ENCODE measurements at places on chromosomes 7 and 10. TPM values are rescaled to one million over a fixed set of nuclear protein-coding genes. Genes with fewer than 3 reads are reported as not detected.

ITPRID1 gene
- total RNA-seq: 25.0 TPM

H2BK1 gene
- total RNA-seq: not detected

TSPAN14 gene
- 32.7 TPM for total RNA-seq

CAV2 gene
- 209 TPM for total RNA-seq

SOSTDC1 gene
- 1.9 TPM for total RNA-seq

RARRES2 gene
- 62.1 TPM for total RNA-seq

NRF1 gene
- total RNA-seq: 19.0 TPM

SFMBT2 gene
- 11.6 TPM for total RNA-seq

COL13A1 gene
- 18.3 TPM for total RNA-seq

CRTAC1 gene
- total RNA-seq: 2.2 TPM

NPFFR1 gene
- total RNA-seq: 1.2 TPM

OR2A42 gene
- total RNA-seq: 0.48 TPM

POLL gene
- total RNA-seq: 6.5 TPM

C1QL3 gene
- 2.9 TPM for total RNA-seq

RPA3 gene
- total RNA-seq: 25.8 TPM

C7orf57 gene
- 1.2 TPM for total RNA-seq

UCMA gene
- total RNA-seq: 3.9 TPM

SH2D4B gene
- total RNA-seq: 1.9 TPM

PAX4 gene
- 2.9 TPM for total RNA-seq

MDFIC gene
- 66.2 TPM for total RNA-seq

DNA sequence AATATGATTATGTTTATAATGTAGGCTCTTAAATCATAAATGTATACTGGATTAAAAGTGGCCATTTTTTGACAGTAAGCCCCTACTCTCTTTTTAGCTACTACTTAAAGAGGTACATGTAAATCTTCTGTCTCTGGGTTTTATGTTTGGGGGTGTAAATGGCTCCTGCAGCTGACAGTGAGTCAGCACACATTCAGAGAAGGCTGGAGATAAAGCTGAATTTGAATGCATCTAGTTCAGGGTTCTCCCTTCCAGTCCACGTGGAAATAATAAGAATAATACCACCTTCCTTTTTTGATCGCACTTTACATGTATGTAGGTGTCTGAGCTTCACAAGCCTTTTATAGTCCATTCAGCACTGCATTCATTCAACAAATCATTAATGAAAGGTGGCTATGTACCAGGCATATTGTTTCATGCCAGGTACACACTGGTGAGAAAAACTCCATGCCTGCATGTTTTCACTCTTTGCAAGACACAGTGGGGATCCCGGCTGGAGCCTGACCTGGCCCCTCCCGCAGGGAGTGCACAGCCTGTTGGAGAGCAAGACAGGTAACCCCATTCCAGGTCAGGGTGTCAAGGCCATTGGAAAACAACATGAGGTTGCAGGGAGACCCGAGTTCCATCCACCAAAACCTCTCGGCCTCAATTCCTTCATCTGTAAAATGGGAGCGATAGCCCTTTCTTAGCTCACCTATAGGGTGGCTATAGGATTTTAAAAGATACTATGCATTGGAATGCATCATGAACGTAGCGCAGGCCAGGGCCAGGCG, 107.5 kb upstream of the ANLN start:
- DNase-seq: peak; percentile 61

DNA sequence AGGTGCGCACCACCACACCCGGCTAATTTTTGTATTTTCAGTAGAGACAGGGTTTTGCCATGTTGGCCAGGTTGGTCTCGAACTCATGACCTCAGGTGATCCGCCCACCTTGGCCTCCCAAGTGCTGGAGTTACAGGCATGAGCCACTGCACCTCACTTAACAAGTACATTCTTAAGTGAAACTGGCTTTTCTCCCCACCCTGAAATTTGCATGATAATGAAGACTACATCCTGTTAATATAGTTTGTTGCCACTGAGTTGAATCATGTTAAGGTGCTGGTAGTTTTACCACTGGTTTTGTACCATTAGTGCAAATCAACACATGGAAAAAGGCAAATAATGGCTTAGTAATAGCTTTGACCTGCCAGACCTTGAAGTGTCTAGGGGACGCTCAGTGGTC, 62.2 kb downstream of the MPLKIP start:
- DNase-seq: no peak

DNA sequence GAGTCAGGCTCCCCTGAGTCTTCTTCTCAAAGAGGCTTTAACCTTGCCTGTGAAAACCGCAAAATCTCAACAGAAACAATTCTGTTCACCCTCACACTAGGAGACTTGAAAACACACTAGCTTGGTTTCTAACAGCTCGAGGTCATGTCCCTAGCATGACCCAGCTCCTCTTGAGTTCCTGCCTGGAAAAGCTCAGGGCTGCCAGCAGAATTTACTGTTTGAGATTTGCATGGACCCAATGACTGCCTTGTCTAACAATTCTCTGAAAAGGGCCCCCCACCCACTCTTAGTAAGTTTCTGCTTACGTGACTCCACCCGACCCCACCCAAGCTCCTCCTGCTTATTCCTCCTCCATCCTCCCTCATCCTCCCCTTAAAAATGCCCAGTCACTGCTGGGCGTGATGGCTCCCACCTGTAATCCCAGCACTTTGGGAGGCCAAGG, 85.1 kb upstream of the KMT2C start:
- DNase-seq: peak; percentile 39

GRCh38 chr7:90607196-90607595, 11.1 kb downstream of the CDK14 start:
- DNase-seq: no peak

DNA sequence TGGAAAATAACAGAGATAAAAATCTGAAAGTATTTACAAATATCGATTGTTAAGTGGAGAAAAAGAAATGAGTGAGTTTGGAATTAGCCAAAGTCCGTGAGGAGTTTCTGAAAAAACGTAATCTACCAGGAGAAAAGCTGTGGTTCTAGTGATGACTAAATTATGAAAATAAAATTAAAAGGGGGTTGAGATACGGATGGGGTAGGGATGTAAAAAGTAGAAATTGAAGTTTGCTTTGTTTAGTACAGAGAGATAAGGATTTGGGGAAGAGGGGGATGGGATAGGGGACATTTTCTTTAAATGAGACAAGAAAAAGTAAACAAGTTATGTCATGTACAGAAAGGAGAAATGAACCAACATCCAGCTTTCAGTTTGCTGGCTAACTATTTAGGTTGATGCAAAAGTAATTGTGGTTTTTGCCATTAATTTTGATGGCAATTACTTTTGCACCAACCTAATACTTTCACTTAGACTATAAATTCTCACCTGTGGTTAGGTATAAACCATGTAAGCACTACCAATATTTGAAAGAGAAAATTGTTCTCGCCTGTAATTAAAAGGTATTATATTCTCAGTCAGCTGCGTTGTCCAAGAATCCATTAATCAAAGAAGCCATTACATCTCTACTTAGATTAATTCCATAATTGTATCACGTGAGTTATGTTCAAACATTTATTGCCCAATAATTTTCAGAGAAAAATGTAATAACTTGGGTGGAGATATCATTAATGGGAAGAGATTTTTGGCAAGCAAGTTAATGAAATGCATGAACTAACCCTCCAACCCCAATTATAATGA, 143.0 kb upstream of the NRP1 start:
- DNase-seq: no peak

GRCh38 chr7:69367780-69368179, 230.5 kb upstream of the AUTS2 start:
- DNase-seq: no peak

GRCh38 chr7:19754521-19755116, 18.8 kb downstream of the TMEM196 start:
- DNase-seq: no peak

DNA sequence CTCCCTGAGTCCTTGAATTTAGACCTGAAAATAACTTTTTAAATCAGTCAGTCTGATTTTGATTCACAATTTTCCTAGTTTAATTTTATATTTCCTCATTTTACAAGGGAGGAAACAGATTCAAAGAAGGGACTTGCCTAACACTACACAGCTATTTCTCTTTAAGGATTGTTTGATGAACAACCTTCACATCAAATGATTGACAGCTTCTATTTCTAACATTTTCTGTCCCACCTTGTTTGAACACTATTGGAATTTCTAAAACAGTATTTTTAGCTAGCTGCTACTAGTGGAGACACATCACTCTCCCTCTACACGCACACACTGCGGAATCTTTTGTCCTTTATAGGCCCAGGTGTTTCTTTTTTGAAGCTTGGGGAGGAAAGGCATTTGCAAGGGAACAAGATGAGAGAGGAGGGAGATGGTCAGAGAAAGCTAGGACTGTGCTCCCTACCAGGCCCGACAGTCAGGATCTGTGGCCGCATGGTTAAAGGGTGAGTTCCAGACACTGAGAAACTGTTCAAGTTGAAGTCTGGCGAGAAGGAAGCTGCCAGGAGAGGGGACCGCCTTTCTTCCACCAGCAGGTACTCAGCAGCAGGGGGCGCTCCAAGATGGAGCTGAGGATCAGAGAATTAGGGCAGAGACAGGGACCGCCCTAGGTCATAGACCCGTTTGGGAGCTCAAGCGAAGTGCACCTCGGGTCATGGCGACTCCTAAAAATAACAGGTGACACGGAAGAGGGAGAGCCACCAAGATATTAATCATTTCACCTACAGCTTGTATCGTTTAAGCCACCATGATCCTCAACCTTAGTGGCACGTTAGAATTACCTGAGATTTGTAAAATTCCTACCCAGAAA, 49.7 kb downstream of the DNAJC12 start:
- no peak for DNase-seq

DNA sequence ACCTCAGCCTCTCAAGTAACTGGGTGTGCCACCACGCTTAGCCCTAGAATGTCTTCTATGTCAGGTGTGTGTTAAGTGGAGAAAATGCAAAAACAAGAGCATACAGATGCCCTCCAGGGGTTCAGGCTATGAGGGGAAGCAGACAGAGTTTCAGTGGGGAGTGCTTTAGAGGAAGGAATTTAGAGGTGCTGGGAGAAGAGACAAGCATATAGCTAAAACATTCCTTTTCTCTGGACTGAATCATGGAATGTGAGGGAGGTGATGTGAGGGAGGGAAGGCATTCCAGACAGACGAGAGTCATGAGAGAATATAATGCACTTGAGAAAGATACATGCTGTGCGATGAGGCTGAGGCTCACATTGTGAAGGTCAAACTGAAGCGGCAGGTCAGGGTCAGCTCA, 6.6 kb upstream of the ZNF786 start:
- DNase-seq: no peak

DNA sequence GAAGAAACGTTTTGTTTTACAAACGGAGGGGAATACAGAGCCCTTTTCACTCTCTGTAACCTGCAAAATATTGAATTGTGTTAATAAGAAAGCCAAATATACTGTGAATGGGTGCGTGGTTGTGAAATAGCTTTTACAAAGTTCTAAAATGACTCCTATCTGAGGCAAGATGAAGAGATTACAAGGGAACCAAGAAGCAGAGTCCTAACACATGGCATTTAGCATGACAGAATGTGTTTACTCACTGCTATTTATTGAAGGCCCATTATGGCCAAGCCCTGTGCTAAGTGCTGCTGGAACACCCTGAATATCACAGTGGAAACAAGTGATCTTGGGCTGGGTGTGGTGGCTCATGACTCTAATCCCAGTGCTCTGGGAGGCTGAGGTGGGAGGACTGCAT, 12.9 kb downstream of the JCAD start:
- DNase-seq: no peak

GRCh38 chr10:132102717-132103110, 37.0 kb downstream of the JAKMIP3 start:
- no peak for DNase-seq

GRCh38 chr10:80552151-80552646, 14.5 kb downstream of the SH2D4B start:
- no peak for DNase-seq

GRCh38 chr10:15856328-15857015, 3.8 kb downstream of the MINDY3 start:
- no peak for DNase-seq

GRCh38 chr7:45682836-45683555, 108.8 kb downstream of the ADCY1 start:
- no peak for DNase-seq

DNA sequence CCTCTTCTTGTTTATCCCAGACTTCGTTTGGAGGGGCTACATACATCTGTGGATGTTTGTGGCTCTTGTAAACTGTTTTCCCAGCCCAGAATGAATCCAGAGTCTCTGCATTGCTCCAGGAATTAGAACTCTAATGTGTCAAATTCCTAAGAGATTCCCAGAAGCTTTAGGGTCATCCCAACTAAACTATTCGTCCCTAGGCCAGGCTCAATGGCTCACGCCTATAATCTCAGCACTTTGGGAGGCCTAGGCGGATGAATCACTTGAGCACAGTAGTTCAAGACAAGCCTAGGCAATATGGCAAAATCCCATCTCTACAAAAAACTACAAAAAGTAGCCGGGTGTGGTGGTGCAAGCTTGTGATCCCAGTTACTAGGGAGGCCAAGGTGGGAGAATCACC, 28.5 kb downstream of the ARHGAP19 start:
- DNase-seq: no peak

- DNase-seq: no peak
These were observed 75.8 kb downstream of the MAD1L1 start for GRCh38 chr7:2156756-2157472.

All from umbilical cord (tissue), 2 donors.